Pulmonary artery endothelial cell (primary cell): ENCODE measurements at places on chromosomes 11 and 22.

- no peak for DNase-seq
These were observed 24.2 kb downstream of the EIF4G2 start for GRCh38 chr11:10784232-10785145.

- no peak for DNase-seq
These were observed 3.4 kb downstream of the TIMM10 start for GRCh38 chr11:57527056-57527631.

DNA sequence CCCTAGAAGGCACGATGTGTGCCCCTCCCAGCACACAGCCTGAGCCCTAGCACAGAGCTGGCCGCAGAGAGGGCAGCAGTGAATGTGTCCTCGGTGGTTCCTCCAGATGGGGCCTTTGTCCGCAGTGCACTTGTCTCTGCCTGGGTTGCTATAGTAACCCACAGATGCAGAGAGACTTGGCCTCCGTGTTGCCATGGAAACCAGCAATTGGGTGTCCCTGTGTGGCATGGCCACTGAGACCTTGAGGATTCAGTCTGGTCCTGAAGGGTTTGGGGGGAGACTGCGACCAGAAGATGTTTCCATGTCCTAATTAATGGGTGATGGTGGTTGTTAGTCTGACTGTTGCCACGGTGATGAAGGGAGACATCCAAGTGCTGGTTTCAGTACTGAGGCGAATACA, 42.6 kb upstream of the TUB start:
- DNase-seq = no peak

GRCh38 chr11:111714522-111714921, 51.7 kb downstream of the PPP2R1B start:
- no peak for DNase-seq

DNA sequence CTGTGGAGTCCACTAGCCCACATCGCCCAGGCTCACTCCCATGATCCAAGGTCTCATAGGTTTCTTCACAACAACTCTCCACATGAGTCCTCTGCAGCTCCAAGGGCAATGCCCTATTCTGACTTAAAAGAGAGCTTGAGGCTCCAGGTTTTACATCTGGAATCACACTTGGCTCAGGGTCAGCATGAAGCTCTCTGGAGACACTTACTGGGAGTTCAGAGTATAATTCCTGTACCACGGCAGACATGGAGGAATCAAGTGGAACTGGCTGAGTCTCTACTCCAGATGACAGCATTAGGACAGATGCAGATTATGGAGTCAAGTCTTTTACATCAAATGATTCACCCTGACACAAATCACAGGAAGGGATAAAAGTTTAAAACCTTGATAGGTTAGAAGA, 11.4 kb downstream of the PRR14L start:
- DNase-seq = no peak
